Stimulated activated CD4-positive, alpha-beta T cell treated with anti-CD3 and anti-CD28 coated beads, Interleukin-4, amount 100 ng/mL, for 24 hours (primary cell): ENCODE measurements at places on chromosomes 1 and 21.

DNA sequence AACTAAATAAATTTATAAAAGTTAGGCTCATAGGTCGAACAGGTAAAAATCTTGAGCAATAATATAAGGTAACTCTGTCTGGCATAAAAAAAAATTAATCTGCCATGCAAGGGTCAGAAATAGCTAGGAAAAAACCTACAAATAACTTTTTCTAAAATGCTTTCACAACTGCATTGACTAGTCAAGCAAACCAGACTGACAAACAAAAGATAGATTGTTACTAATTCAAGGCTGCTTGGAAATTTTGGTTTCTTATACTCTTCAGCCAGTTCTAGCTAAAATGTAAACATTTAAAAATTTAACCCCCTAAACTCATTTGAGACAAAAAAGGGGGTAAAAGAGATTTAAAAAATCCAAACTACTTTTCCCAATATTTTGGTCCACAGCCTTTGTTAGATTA, 40.8 kb downstream of the S100A10 start:
- no peak for DNase-seq

- no peak for DNase-seq
Observed at GRCh38 chr1:224786533-224787250, 142.8 kb upstream of the DNAH14 start.

DNA sequence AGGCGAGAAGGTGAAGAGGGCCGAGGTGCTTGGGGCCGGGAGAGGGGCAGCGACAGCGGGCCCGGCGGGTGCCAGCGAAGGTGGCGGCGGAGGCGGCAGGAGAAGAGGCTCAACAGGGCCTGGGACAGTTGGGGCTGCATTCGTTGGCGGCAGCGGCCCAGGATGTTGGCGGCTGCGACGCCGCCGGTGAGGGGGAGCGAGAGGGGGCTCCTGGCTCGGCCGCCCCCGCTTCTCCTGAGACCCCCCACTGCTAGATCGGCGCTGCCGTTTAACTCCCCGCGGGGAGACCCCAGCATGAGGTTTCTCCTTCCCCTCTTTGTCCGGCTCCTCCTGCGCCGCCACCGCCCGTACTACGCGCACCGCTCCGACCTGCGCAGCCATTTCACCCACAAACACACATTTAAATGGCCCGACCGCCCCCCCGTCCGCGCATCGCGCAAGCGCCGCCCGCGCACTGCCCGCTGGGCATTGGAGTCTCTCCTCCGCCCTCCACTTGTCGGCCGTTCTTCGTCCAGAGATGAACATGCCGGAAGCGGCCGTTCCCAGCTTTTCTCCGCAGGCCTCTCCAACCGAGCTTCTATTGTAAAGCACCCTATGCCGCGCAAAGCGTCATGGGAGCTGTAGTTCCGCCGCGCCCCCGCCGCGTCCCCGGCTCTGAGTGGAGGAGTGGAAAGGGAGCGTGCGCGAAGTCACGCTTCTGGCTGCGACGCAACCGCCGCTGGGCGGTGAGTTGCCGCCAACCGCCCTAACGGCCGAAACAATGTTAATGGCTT, at the start of gene RSBN1:
RSBN1 (minus strand) TSS at position 589 of the 773 bp plus-strand sequence; CDS start at position 525, 64 bp downstream.
- DNase-seq = peak; percentile 98

DNA sequence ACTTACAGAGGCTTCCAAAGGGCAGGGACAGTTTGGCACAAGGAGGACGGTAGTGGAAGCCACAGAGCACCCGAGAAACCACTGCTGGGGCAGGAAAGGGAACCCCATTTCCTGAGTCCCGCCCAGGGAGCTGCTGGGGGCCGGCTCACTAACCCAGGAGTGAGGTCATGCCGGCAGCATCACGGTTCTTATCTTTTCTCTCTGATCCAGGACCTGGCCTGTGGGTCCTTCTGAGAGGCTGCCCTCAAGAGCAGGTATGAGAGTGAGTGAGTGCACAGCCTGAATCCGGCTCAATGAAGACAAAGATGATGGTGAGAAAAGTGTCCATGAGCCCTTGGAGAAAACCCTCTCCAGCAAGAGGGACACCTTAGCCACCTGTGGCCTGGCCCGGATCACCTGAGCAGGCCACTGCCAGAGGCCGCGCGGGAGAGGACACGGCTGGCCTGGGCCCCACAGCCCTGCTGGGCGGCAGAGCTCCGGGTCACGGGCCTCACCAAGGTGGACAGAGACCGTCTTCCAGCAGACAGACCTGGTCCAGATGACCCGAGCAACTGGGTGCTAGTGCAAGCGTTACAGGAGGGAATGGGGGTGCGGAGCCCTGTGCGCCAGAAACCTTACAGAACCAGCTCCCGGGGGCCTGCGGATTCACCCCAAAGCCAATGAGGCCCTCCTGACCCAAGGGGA, 94.9 kb downstream of the RIPK4 start:
- no peak for DNase-seq

GRCh38 chr1:197159461-197159860, 13.0 kb upstream of the ASPM start:
- DNase-seq = no peak

DNA sequence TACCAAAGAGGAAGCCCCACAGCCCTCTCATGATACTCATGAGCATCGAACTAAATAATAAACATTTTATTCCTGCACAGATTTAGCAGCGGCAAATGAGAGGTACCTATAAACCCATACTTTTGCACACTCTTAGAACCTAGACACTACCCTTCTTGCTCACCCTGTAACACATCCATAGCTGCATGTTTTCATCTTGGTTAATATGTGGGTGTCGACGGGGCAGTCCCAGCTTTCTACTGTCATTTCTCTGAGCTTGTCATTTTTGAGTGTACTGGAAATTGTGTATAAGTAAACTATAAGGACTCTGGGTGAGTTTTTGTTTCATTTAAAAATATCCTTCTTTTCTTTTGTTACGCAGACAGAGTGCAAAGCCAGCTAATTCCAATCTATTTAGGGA, 25.5 kb downstream of the OVGP1 start:
- DNase-seq = peak; percentile 46

DNA sequence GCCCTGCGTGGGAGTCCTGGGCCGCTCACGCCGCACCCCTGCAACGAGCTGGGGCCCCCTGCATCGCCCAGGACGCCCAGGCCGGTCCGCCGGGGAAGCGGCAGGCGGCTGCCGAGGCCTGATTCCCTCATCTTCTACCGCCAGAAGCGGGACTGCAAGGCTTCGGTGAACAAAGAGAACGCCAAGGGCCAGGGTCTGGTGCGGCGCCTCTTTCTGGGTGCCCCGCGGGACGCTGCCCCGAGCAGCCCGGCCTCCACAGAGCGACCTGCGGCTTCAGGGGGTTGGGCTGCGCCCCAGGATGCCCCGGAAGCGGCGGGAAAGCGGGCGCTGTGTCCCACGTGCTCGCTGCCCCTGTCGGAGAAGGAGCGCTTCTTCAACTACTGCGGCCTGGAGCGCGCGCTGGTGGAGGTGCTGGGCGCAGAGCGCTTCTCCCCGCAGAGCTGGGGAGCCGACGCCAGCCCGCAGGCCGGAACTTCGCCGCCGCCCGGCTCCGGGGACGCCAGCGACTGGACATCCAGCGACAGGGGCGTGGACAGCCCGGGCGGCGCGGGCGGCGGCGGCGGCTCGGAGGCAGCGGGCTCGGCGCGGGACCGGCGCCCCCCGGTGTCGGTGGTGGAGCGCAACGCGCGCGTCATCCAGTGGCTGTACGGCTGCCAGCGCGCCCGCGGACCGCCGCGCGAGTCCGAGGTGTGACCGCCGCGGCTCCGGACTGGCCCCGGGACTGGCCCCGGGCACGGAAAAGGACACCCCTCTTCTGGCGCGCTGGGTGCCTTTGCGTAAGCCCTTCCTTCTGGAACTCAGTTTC, 2.7 kb downstream of the FAM110D start:
- DNase-seq = peak; percentile 43

DNA sequence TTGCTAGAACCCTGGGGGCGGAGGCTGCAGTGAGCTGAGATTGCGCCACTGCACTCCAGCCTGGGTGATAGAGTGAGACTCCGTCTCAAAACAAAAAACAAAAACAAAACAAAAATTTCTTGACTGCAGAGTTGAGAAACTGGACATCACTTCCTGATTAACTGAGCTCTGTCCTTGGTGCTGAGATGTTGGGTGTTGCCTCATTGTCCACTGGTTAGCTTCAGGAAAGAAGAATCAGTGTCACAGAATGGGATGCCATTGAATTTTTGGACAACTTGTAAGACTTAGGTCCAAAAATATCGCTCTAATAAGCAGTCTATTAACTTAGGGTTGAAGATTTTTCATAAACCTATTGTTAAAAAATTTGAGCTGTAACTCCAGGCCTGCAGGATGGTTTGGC, 23.8 kb upstream of the KCNA10 start:
- DNase-seq = no peak

DNA sequence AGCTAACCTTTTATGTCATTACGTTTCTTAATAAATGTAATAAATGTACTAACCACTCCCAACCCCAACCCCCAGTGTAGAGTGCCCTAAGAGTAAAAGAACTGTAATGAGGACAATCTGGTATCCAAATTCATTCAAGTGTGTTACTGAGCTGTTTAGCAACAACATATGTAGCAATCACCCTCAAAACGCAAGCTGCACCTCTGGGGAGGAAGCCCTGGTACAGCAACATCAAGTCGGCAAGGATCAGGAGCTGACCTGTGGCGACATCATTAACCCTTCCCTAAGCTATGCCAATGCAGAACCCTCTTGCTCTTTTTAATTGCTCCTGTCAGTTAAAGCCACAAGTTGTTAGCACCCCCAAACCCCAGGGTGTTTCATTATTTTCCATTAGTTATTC, 47.1 kb downstream of the STX6 start:
- no peak for DNase-seq

GRCh38 chr21:46081862-46082712, 15.8 kb upstream of the COL6A2 start:
- peak; percentile 0 for DNase-seq

DNA sequence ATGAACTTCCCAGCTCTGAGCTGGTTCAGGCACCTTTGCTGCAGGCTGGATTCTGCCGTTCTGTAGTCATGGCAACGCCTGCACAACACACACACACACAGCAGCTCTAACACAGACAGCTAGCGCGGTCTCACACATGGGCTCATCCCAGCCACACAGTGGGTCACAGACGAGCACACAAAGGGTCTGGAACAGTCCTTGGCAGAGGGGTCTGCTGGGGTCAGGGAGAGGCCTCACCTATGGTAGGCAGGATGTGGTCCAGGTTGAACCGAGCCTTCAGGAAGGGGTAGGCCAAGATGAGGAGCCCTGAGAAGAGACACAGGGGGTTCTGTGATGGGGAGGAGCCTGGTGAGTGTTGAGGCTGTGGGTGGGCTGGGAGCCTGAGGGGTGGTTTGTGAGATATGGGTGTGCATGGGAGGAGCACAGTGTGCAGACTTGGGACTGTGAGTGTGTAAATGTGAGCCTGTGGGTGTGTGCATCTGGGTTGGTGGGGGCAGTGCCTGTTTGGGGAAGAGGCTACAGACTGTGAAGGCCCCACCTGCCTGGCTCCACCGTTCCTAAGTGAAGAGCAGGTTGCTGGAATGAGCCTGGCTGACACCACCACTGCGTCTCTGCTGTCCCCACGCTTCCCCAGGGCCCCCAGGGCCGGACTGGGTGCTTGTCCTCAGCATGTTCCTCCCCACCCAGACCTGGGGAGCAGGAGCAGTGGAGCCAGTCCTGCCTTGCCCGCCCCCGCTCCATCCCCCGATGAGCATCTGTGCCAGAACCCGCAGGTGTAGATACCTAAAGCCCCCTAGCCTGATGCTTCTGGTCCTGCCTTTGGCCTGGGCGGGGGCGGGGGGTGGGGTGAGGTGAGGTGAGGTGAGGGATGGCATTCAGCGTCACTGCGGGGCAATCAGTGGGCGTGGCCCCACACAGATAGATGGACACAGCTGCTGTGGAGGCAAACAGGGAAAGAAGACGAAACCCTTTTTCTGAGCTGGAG, 1.5 kb downstream of the KNCN start:
- DNase-seq = no peak

- DNase-seq = no peak
Observed at GRCh38 chr1:40383488-40384412, 10.2 kb downstream of the SMAP2 start.

- DNase-seq = no peak
Observed at GRCh38 chr1:26081267-26082019, 14.0 kb upstream of the TRIM63 start.

- DNase-seq = no peak
Observed at GRCh38 chr1:231665726-231666125, 39.1 kb downstream of the DISC1 start.

- no peak for DNase-seq
Observed at GRCh38 chr1:66704177-66704875, 47.9 kb upstream of the DYNLT5 start.

DNA sequence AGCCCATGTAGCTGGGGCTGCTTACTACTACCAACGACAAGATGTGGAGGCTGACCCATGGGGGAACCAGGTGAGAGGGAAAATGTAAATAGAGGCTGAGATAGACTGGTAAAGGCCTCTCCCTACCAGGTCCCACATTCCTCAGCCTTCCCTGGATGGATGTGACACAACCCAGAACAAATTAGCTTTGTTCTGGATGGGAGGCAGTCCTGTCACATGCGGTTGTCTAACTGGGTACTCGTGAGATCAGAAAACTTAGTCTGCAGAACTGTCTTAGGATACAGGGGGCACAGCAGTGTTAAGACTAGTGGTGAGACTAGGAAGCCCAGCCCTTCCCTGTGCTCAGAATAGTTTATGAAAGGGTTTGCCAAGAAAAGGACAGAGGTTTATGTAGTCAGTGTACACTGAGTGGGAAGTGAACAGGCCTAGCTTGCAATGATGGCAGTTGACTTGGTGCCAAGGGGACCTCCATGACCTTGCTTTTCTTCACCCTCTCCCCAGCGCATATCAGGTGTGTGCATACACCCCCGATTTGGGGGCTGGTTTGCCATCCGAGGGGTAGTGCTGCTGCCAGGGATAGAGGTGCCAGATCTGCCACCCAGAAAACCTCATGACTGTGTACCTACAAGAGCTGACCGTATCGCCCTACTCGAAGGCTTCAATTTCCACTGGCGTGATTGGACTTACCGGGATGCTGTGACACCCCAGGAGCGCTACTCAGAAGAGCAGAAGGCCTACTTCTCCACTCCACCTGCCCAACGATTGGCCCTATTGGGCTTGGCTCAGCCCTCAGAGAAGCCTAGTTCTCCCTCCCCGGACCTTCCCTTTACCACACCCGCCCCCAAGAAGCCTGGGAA, 8.4 kb downstream of the MMACHC start:
- no peak for DNase-seq

GRCh38 chr1:8389958-8390535, 72.1 kb downstream of the SLC45A1 start:
- no peak for DNase-seq

GRCh38 chr21:25855576-25855975, 120.8 kb downstream of the GABPA start:
- no peak for DNase-seq

DNA sequence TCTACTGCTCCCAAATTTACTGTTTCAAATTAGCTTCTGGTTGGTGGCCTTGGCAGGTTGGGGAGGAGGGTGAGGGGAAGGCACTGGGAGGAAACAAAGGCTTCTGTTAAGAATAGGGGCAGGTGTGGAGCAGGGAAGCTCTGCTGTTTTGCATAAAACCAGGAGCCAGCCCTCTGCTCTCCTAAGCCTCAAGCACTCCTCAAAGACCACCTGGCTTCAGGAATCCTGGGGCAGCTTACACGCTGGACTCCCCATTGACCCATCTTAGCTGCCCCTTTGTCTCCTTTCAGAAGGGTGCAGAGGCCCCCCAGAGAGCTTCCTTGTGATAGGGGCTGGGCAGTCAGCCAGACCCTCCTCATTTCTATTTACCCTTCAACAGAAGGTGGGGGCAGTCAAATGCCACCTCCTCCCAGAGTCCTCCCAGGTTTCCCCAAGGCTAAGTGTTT, 11.5 kb upstream of the DHRS3 start:
- no peak for DNase-seq
